ENCODE measurements at places on chromosomes 7 and 10. TPM values are rescaled to one million over a fixed set of nuclear protein-coding genes. Genes with fewer than 3 reads are reported as not detected.

ADAM22 gene
- total RNA-seq: 4.2 TPM

NEUROD6 gene
- not detected for total RNA-seq

SMO gene
- 2.9 TPM for total RNA-seq

SFRP5 gene
- total RNA-seq: 0.64 TPM

FHIP2A gene
- total RNA-seq: 32.6 TPM

UPK3BL2 gene
- 14.4 TPM for total RNA-seq

CREB3L2 gene
- 22.7 TPM for total RNA-seq

DNA sequence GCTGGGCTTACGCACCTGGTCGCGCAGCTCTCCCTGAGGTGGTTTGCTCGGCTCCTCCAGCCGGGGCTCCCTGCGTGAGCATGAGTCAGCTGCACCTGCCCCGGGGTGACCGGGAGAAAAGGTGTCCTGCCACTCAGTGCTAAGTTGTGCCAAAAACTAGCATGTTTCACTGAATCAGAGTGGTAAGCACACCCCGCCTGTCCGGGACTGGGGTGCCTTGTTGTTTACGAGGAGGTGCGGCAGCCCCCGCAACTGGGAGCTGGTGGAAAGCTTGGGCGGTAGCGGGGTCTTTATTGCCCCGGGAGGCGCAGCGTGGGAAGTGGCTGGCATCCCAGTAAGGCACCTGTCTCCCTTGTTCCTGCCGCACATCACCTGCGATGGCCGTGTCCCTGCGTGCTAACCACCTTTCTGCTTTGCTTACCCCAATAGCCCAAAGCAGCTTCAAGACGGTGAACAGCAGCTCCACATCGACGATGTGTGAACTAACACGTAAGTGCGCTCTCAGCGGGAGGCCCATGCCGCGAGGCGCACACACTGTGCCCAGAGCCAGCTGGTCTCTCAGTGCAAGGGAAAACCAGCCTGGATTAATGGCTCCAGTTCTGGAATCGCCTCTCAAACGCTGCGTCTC is 506.6 kb upstream of the FOXK1 start:
- H3K4me3 ChIP-seq: no peak overlapping the region
- no peaks in the 10 kb centered on the region for H3K27me3 ChIP-seq
- no peak for DNase-seq
- no peaks in the 10 kb centered on the region for H3K36me3 ChIP-seq
- H3K27ac ChIP-seq: no peak overlapping the region

DNA sequence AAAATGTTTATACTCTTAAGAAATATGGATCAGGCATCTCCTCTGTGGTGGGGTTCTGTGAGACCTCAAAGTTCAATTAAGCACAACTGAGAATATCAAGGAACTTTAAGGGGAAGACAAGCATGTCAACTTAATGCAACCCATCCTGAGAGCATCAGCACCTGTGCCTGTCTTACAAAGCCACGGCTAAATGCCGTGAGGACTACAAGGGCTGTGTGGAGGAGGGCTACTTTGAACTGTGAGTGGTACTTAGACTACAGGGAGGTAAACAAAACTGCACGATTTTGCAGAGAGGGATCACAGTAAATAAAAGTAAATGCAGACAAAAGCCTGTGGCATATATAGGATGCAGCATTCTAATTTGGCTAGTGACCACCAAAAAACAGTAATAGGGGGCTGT is 139.1 kb downstream of the ATE1 start:
- no peaks in the 10 kb centered on the region for H3K27me3 ChIP-seq
- H3K4me3 ChIP-seq: no peak overlapping the region
- H3K4me1 ChIP-seq: no peaks in the 10 kb centered on the region
- H3K36me3 ChIP-seq: no peaks in the 10 kb centered on the region
- no peak for DNase-seq

DNA sequence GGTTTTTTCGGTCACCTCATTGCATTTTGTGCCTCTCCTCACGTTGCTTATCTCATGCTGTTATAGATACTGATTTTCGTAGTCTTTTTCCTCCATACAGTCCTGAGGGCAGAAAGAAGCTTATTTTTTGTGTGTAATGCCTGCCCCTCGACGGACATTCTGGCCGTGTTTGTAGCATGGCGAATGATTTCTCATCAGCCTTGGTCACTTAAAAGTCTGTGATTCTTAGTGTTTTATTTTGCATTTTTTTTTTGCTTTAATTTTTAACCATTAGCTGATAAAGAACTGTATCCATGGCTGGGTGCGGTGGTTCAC is 469 bp upstream of the NOC3L start:
- peak overlapping the region; percentile 98 for H3K27ac ChIP-seq
- no peak for DNase-seq
- peak overlapping the region; percentile 86 for H3K4me3 ChIP-seq
- H3K27me3 ChIP-seq: no peaks in the 10 kb centered on the region

- H3K27me3 ChIP-seq: no peaks in the 10 kb centered on the region
- H3K36me3 ChIP-seq: peaks cover 5% of the 10 kb centered on the region
- H3K27ac ChIP-seq: no peak overlapping the region
- no peaks in the 10 kb centered on the region for H3K4me1 ChIP-seq
- H3K4me3 ChIP-seq: no peak overlapping the region
Observed at GRCh38 chr7:17328641-17329040, 30.2 kb downstream of the AHR start.

DNA sequence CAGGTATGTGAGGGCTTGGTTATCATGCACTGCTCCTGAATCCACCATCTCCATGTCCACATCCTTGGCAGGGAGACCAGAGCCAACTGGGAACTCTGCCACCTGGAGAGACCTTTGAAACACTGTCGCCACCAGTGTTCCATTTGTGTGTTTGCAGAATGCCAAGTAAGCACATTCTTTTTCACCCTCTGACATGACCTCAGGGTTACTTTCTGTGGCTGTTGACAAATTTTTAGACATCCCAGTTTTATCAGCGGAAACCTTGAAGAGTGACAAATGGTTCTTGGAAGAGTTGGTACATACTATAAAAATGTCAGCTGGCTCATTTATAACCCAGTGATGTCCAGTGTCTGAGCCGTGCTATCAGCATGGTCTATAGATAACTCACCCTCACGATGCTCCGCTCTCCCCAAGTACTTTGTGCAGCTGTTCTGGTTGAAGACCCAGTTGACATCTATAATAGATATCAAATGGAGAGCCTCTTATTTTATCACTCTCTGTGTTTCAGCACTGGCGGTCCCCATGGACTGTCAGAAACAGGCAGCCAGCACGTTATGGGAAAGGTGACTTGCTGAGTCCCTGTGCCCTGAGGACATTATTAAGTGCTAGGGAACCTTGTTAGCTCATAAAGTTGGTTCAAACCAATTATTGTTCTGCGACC is 563.1 kb upstream of the GALNT17 start:
- no peaks in the 10 kb centered on the region for H3K27me3 ChIP-seq
- no peaks in the 10 kb centered on the region for H3K36me3 ChIP-seq
- H3K27ac ChIP-seq: no peak overlapping the region
- no peak overlapping the region for H3K4me3 ChIP-seq
- DNase-seq: no peak
- H3K4me1 ChIP-seq: no peaks in the 10 kb centered on the region

DNA sequence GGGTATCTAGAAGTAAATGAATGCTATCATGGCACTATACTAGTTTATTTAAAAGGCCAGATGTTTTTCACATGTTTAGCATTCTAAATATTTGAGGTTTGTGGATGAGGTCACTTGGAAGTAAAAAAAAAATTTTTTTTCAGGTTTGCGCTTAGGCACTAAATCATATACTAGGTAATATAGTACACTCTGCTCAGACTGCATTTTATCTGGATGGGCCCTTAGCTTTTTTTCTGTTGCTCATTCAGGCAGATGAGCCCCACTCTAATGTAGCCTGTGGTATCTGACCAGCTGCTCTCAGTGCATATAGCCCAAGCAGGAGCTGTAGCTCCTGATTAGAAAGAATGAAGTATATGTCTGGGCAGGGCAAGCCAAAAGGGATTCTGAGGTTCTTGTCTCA is 210.1 kb downstream of the AUTS2 start:
- no peaks in the 10 kb centered on the region for H3K36me3 ChIP-seq
- H3K27ac ChIP-seq: no peak overlapping the region
- H3K27me3 ChIP-seq: no peaks in the 10 kb centered on the region
- no peak for DNase-seq

- no peaks in the 10 kb centered on the region for H3K4me1 ChIP-seq
- H3K27ac ChIP-seq: no peak overlapping the region
- H3K27me3 ChIP-seq: peaks cover 5% of the 10 kb centered on the region
- DNase-seq: no peak
- H3K36me3 ChIP-seq: no peaks in the 10 kb centered on the region
Observed at GRCh38 chr7:95590387-95591248, 5.7 kb downstream of the PDK4 start.

DNA sequence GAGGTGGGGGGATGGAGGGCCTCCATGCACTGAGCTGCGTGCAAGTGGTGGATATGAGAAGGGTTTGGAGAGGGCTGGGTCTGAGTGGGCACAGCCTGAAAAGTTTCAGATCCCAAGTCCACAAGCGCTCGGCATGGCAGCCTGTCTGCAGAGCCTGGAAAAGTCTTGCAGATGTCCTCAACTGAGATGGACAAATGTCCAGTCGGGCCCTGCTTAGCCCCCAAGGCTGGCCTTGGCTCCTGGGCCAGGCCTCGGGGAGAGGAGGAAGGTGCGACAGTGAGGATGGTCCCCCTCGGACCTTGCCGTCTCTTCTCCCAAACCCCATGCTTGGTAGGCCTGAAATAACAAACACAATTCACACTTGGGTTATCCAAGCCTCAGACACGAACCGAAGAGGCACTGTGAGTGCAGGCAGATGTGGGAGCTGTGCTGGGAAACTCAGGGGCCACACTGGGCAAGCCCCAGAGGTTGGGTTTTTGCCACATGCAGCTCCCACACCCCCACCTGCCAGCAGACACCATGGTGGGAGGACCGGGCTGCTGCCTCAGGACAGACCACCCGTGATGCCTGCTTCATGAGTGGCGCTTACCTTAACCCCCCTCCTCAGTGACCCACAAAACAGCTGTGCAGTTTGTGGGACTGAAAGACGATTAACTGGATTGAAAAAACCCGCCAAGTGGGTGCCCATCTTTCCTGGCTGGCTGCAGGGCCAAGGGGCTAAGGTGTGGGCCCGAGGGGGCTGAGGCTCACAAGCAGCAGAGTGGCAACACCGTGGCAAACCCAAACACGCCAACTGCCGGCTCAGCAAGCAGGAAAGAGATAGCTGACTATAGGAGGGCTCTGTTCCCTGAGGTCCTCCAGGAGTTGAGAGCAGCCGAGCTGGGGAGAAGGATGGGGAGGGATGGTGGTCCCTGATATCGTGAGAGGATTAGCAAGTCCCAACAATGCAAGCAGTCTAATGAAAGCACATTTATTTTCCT is 156.8 kb downstream of the RNF216 start:
- H3K27me3 ChIP-seq: no peaks in the 10 kb centered on the region
- DNase-seq: no peak
- H3K4me3 ChIP-seq: no peak overlapping the region
- H3K27ac ChIP-seq: no peak overlapping the region
- H3K4me1 ChIP-seq: no peaks in the 10 kb centered on the region
- no peaks in the 10 kb centered on the region for H3K36me3 ChIP-seq

- H3K27ac ChIP-seq: no peak overlapping the region
- H3K4me3 ChIP-seq: no peak overlapping the region
- H3K27me3 ChIP-seq: no peaks in the 10 kb centered on the region
- H3K4me1 ChIP-seq: no peaks in the 10 kb centered on the region
- DNase-seq: no peak
Observed at GRCh38 chr10:28280652-28281051, 22.2 kb downstream of the MPP7 start.

DNA sequence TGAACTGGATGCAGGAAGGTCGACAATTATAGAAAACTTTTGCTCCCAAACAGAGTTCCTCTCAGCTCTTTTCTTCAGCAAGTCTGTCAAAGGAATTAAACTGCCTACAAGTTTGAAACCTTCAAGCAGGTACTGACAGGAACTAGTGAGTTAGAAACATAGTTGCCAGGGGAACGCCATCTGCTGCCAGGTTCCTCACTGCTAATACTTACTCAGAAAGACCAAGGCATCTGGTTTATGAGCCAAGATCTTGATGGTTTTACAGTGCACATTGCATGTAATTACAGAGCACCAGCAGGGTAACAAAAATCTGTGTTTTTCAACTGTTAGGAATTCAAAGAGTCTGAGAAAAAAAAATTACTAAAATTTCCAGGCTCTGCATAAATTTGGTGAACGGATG is 300.0 kb upstream of the NRG3 start:
- H3K4me1 ChIP-seq: no peaks in the 10 kb centered on the region
- no peaks in the 10 kb centered on the region for H3K36me3 ChIP-seq
- H3K27me3 ChIP-seq: no peaks in the 10 kb centered on the region
- no peak overlapping the region for H3K27ac ChIP-seq
- no peak overlapping the region for H3K4me3 ChIP-seq

- no peak overlapping the region for H3K27ac ChIP-seq
- no peaks in the 10 kb centered on the region for H3K36me3 ChIP-seq
- no peak overlapping the region for H3K4me3 ChIP-seq
- no peaks in the 10 kb centered on the region for H3K27me3 ChIP-seq
- no peak for DNase-seq
Observed at GRCh38 chr7:27826357-27826756, 86.4 kb downstream of the TAX1BP1 start.

- H3K27ac ChIP-seq: no peak overlapping the region
- H3K36me3 ChIP-seq: no peaks in the 10 kb centered on the region
- peaks cover 13% of the 10 kb centered on the region for H3K4me1 ChIP-seq
- H3K4me3 ChIP-seq: no peak overlapping the region
Observed at GRCh38 chr7:100968650-100969049, 715 bp upstream of the MUC12 start.

DNA sequence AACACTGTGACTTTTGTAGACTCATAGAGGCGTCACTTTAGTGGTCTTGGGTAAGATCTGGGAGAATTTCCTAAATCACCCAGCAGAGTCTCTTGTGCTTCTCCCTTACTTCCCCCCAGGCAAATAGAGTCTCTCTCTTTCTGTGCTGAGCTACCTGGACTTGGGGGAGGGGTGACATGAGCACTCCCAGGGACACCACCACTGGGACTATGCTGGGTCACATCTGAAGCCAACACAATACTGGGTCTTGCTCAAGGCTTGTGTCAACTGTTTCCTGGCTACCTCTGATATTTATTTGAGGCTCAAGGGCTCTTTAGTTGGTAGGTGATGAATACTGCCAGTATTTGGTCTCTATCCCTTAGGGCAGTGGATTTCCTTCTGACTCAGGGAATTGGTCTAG is 214.6 kb upstream of the TPK1 start:
- no peaks in the 10 kb centered on the region for H3K27me3 ChIP-seq
- no peak overlapping the region for H3K4me3 ChIP-seq
- no peaks in the 10 kb centered on the region for H3K4me1 ChIP-seq
- no peak overlapping the region for H3K27ac ChIP-seq
- no peak for DNase-seq

GRCh38 chr7:80957226-80957777 is 38.5 kb upstream of the SEMA3C start:
- no peak for DNase-seq
- no peaks in the 10 kb centered on the region for H3K27me3 ChIP-seq
- no peaks in the 10 kb centered on the region for H3K4me1 ChIP-seq
- no peak overlapping the region for H3K4me3 ChIP-seq

- peak overlapping the region; percentile 53 for H3K27ac ChIP-seq
- H3K27me3 ChIP-seq: no peaks in the 10 kb centered on the region
- no peak for DNase-seq
- no peaks in the 10 kb centered on the region for H3K36me3 ChIP-seq
- peaks cover 17% of the 10 kb centered on the region for H3K4me1 ChIP-seq
Observed at GRCh38 chr7:37930226-37930948, 9.9 kb downstream of the EPDR1 start.
